ENCODE measurements at places on chromosomes 7 and 10.

DNA sequence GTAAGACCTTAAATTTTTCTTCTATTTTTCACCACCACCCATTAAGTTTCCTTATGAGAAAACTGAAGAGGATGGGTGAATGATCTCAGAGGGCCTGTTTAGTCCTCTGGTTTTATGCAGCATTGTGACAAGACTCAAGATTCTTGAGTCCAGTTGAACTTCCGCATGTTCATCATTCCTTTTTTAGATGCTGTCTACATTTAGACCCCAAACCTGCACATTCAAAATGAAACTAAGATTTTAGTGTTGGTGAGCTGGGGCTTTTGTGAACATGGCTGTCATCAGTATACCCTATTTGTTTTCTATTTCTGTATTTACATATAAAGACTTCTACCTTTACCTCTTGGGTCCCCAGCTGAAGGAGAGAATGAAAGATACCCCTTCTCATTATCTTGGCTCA lies 31.1 kb downstream of the NET1 start:
- no peak for DNase-seq

DNA sequence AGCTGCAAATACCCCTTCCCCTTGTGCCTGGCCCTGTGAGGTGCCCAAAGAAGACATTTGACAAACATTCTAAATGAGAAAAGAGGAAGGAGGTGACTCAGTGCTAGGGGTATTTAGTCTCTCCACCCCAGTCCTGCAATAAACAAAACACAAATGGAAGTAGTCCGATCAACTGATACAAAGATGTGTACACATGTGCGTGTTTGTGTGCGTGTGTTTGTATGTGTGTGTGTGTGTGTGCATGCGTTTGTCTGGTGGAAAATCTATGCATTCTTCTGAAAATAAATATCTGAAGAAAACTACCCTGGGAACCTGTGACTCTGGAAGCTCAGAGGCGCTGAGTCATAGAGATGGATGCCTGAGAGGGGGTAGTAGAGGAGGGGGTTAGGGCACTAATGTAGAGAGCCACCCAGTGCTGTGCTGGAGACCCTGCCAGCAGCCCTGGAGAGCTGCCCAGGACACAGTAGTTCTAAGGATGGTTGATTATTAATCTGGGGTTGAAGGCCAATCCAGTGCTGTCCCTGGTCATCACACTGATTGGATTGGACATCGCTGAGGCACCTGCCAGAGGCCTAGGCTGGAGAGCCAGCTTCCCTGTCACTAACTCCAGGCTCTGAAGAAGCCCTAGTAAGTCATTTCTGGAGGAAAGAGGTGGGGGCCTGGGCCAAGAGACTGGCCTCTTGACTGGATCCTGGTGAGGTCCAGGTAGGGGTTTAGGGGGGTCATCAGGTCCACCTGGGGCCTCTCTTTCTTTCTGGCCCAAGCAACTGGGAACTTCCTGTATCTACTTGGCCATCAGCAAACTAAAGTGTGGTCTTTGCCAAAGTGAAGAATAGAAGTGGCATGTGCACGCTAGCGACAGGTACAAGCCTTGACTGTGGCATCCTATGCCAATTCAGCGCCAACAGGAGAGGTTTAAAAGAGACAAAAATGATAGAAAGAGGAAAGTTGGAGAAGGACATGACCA lies 18.5 kb downstream of the SFTPA1 start:
- DNase-seq, result no peak

- DNase-seq, result peak; percentile 20
Measured at GRCh38 chr7:47045207-47046051, 536.5 kb downstream of the TNS3 start.

DNA sequence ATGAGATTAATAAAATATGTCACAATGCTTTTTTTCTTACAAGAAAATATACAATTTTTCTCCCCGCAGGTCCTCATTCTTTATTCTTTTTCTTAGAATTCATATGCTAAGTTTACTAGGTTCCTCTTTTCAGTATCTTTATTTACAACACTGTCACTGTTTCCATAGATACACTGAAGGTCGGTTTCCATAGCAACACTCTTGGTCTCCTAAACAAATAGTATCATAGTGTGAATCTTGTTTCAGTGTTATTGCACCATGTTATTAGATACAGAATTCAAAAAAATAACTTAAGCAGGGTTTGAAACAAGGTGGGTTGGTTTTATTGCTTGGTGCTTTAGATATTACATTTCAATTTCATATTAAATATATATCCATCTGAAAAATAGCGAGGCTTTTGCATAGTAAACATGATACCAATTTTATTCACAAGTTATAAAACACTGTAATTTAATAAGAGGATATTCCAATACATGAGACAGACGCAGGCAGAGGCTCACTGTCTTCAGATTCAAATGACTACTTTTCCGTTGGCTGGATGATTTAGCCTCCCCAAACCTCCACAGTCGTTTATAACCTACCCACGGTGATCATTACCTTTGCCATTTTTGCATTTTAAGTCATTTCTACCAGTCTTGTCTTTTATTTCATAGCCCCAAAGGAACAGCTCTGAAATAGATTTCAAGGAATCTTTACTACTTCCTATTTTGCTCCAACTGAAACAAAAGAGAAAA lies 88.9 kb upstream of the KLF6 start:
- no peak for DNase-seq

GRCh38 chr7:68454931-68455330 lies 1143.3 kb upstream of the AUTS2 start:
- DNase-seq, result no peak

DNA sequence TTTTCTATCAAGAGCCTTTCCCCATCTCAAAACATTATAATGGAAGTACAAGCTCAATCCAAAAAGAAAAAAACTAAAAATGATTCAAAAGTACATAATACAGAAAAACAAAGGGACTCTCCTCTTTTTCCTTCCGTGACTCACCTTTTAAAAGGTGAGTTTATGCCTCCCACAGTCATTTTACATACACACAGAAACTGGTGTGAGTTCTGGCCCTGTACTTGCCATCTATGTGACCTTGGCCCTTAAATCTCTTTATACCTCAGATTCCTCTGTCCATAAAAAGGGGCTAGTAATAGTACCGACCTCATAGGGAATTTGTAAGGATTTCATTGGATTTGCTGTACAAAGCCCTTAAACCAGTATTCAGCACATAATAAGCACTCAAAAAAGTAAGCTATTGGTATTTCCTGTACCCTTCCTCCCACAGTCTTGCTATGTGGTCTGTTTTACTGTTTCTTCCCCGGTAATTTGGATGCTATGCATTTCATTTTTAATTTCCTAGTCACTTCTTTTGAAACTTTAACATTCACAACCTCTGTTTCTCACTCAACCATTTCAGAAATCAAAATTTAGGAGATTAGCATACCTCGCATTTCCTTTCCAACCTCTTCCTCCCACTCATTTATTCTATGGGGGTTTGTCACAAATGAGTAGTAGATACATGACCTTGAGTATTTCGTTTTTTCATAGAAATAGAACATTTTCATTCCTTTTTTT lies 39.0 kb downstream of the STK17A start:
- DNase-seq, result no peak

- DNase-seq, result no peak
Measured at GRCh38 chr10:63055705-63056104, 77.4 kb upstream of the NRBF2 start.

DNA sequence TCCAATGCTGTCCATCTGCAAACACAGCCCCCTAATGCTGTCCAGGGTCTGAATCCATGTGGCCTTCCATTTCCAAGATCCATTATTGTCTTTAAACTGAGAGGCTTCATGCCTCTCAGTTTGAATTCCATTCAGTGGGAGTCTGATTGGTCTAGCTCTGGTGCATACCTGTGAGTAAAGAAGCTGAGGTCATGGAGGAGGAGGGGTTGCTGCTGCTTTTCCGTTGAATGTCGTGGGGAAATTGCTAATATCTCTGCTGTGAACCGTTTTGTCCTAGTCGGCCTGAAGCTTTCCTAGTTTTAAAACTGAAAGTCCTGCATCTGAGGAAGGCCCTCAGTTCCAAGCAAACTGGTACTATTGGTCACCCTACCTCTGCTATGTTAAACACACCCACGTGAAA lies 17.7 kb downstream of the SH2D4B start:
- DNase-seq, result no peak

GRCh38 chr10:103870516-103870915 lies 15.1 kb upstream of the SH3PXD2A start:
- DNase-seq, result no peak

GRCh38 chr7:42025635-42026375 lies 211.2 kb downstream of the GLI3 start:
- DNase-seq, result no peak

DNA sequence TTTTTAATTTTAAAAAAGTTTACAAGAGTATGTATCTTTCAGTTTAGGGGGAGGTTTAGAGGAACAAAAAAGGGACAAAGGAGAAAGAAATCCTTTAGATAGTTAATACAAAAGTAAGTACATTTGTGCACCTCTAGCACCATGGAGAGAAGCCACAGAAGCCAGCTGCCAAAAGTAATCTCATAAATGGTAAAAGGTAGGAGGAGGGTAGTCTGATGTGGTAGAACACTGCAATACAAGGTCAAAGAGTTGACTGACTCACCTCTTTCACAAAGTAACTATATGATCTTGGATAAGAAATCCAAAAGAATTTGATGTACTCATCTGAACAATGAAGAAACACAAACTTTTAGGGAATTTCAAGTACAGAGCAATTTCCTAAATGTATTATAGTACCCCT lies 68.1 kb downstream of the CNOT4 start:
- DNase-seq, result no peak

DNA sequence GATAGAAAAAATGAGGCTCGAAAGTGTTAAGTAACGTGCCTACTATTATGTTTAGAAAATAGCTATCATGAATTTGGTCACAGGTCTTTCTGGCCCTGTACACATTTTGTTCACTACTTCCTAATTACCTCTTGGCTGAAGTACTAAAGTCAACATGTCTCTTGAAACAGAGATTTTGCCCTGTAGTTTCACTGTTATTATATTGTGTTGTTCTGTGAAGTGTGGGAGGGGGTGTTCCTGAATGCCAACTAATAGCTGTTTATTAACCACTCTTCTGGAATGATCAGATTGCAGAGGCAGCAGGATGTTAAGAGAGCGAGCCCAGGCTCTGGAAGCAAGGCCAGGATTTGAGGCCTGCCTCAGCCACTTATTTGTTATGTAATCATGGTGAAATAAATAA lies 72.1 kb downstream of the RNF133 start:
- no peak for DNase-seq

DNA sequence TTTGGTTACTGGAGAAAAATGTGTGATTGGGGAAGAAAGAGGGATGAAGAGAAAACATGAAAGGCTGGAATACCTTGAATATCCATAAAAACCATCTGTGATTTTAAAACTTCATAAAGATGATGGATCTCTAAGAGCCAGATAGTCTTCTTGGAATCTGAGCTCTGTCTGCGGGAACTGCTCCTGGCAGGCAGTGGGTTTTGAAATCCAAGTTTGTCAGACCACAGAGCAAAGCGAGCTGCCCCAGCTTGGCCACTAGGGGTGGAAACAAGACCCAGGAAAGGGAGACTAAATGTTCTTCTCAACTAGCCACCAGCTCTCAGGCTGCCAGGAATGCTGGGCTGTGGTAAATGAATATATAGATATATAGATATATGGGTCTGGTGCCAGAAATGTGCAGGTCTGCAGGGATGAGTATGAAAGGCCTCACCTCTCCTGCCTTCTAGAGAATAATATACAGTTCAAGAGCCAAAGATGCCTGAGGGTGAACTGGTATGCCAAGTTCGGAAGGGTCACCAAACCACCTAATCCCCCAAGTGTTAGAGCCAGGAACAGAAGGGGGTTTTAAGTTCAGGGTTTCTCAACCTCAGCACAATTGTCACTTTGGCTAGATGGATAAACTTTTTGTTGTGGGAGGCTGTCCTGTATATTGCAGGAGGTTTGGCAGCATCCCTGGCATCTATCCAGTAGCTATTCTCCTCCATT lies 208.8 kb downstream of the KCNMA1 start:
- no peak for DNase-seq

- DNase-seq, result no peak
Measured at GRCh38 chr10:44703241-44704155, 207.6 kb upstream of the TMEM72 start.

- DNase-seq, result no peak
Measured at GRCh38 chr7:147510923-147511322, 1079.6 kb upstream of the C7orf33 start.

DNA sequence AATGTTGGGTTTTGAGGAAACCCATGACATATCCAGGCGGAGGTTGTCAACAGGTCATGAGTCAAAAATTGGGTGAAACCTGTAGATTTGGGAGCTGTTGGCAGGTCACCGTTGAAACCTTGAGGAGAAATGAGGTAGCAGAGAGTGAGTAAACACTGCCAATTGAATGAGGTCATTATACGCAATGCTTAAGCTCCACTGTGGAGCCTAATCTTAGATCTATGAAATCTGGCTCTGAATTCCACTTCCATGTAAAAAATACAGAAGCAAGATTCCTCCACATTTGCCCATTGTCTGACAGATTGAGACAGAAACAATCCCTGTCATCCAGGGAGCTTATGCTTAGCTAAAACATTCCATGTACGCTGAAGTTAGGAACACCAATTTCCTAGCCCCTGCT lies 76.0 kb upstream of the IL6 start:
- no peak for DNase-seq

- no peak for DNase-seq
Measured at GRCh38 chr10:44467900-44468299, 83.0 kb upstream of the CXCL12 start.

DNA sequence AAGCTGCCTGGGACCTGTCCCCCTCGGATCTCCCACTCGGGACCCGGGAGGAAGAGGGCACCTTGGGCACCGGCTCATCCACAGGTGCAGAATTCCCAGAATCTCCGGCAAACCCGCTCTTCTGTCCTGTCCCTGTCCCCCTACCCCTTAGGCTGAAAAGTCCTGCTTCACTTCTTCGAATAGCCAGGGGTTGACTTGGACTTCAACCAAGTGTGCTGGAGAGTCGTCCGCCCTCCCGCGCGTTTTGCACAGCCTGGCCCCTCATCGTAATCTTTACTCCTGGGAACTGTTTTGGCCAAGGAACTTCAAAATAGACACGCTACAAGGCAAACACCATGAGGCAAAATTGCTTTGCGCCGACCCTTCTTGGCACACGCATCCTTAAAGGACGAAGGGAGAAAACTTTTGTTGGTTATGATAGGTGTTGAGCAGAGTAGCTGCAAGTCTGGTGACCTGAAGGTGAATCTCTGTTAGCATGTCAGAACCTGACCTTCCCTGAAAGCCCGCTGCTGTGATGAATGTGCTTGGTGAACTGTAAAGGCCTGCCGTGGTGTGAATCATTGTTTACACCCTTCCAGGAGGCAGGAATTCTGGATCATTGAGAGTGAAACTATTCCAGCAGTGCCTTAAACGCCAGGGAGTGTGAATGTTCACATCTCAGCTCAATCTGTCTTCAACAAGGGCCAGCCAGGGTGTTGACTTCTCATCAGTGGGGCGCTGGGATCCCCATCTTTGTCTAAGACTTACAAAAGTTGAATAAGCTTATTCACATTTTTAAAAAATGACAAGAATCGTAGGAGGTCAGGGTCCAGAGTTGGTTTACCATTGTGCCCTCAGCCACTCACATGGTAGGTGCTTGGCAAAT lies 589 bp upstream of the RAPGEF5 start:
- DNase-seq, result no peak

DNA sequence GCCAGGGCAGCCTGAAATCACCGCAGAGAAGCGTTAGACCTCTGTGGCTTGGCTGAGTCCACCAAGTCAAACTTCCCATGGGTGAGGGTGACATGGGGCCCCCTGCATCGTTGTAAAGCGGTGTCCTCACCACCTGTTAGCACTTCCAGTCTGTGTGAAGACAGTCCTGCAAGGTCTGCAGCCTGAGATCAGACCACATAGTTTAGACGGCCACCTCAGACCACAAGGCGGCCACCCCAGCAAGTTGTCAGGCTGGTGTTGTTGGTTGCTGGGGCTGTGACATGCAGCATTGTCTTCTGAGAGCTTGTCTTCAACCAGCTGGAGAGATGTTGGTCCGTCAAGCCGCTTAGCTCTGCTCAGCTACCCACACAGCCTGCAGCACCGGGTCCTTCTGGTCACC lies 44.1 kb upstream of the TARP start:
- no peak for DNase-seq

All from GOT3 (cell line).